ENCODE measurements at places on chromosomes 16 and 17.
A peak's percentile ranks its signal among the peaks of the same experiment; 100 is the strongest.

- DNase-seq = no peak
These were observed 62.8 kb upstream of the SIAH1 start for GRCh38 chr16:48447940-48448536.

GRCh38 chr17:48618256-48618896 lies 3.3 kb upstream of the HOXB8 start:
- peak; percentile 95 for DNase-seq

DNA sequence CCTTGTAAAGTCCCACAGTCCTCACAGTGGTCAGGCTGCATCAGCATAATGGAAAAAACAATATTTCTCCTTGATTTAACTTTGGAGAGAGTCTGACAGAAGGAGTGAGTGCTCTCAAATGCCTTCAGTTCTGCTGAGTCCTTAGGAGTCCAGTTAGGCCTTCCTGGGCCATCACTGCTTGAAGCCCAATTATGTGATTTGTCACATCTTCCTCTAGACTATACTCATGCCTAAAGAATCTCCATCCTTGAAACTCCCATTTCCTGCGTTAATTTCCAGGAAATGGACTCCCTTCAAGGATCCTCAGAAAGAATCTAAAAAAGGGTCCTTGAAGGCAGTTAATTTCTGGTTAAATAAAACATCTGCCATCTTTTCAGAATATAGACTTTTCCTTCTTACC lies 52.8 kb downstream of the SLFN5 start:
- no peak for DNase-seq

DNA sequence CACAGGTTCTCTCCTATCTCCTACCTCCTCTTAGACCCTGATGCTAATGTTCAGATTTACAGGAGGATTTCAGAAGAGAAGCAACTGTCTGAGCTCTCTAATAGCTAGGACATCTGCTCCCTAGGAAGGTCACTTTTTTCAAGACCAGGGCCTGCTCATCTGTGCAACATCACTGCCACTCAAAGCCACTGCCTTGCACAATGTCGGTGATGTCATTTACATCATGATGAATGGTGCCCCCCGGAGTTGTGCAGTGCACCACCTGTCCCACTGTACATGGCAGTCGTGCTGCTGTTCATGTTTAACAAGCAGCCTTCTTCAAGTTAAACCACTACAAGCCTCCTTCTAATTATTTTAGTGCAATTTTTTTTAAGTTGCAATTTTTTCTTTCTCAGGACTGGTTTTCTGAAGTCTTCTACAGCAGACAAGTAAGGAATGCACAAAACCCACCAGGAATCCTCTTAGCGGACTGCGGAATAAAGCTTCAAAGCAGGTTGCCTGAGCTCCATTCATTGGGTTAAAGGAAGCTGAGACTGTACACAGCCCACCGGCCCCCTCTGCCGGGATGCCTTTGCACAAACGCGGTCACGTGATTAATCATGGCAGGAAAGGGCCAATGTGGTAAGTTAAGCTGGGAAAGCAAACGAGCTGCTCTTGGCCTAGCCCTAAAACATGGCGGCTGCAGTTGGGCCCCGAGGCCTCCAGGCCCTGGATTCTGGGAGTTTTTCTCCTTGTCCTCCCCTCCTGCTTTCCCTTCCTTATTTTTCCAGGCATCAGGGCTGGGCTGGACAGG lies 74.1 kb downstream of the MYH11 start:
- DNase-seq = no peak
